IPS DF 19.7 (cell line): ENCODE measurements at places on chromosomes 6 and 20.

GRCh38 chr6:69957985-69958559 lies 91.7 kb downstream of the COL19A1 start:
- no peak for DNase-seq

DNA sequence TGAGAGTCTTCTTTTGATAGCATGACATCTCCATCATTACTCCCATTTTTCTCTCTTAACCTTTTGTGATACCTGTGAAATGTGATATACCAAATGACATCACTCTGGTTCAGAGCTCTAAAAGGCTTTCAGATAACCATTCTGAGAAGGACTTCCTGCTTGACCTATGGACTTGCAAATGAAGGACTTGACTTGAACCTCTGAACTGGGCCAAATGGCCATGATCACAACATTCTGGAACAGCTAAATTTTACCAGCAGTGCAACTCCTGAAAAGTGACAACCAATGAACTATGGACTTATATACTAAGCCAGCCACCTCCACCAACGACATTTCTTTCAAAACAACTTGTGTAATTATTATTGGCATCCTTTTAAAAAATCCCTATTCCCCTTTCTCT lies 1085.8 kb upstream of the CITED2 start:
- DNase-seq: no peak

DNA sequence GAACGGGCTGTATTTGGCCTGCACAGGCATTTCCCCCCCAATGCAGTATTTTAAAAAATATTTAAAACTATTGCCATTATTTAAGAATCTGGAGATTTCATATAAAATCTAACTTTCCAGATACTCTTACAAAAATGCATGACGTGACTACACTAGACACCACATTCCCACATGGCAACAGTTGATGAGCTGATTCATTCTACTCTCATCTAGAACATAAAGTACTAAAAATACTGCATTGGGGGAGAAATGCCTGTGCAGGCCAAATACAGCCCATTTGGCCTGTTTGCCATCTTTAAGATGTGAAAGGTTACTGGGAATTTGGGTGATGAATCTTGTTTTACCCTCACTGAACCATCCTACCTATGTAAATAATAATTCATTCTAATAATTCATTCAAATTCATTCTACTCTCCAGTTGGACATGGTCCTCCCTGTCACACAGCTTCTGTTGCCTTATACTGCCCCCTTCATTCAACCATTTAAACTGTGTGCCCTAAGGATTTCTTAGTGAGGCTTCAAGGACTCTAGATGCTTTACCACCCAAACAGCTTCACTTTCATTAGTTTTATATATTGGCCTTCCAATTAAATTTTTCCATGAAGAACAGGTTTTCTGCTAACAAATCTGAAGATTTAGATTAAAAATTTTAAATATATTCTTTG lies 6.9 kb upstream of the ZSCAN16 start:
- no peak for DNase-seq

- no peak for DNase-seq
Observed at GRCh38 chr6:135568379-135568778, 70.8 kb upstream of the AHI1 start.

DNA sequence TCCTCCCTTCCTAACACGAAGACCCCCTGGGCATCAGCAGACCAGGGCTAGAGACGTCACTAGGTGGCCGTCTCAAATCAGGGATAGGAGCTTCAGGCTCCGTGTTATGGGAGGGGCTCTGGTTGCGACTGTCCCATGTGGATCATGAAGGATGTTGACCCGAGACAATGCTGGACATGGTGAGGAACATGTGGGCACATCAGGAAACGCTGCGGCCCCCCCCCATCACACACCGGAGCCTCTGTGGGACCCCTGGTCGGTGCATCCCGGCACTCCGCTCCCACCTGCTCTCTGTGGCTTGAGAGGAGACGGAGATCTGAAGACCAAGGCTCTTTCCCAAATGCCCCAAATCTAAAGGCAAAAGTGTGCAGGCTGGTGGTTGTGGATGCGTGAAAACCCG lies 54.2 kb downstream of the DACT2 start:
- no peak for DNase-seq

DNA sequence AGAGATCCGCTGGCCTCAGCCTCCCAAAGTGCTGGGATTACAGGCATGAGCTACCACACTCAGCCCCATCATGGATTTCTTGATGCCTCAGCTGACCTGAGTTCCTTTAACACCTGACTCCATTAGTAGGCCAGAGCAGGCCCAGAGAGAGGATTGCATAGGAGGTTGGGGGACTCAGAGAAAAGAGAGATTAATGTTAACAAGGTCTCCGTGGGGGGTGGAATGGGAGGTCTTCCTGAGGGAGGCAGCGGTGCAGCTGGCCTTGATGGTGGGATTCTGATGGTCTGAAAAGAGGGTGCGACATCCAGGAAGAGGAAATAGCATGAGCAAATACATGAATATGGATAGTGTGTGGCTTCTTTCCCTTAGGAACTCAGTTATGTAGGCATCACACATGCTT lies 9.9 kb downstream of the SGK2 start:
- DNase-seq: no peak

DNA sequence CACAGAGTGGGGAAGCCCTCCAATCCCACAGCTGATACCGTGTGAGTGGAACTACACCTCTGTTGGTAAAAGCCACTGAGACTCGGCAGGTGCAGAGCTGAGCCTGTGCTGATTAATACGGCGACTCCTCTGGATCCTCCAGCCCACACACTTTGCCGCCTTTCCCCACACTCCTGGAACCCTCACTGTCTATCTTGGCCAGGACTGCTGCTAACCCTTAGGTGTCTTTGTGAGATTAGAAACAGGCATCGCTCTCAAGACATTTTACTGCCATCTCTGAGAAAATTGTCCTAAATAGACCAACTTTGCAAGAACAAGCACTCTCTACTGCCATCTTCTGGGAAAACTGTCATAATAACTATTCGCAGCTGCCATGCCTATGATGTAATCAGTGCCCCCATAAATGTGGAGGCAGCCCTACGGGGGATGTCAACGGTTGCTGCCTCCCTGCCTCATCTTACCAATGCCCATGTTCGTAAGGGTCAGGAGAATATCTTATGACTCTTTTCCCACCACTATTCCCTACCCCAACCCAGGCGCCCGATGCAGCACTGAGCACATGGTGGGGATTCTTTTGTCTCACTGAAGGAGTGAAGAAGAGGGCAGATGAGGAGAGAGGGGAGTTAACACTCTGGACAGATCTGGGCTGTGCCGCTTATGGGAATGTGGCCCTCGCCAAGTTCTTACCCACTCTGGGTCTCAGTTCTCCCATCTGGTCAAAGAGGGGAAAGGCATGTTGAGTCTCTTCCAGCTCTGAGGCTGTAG lies 26.1 kb upstream of the KCNB1 start:
- no peak for DNase-seq

GRCh38 chr6:45599053-45599452 lies 221.3 kb upstream of the SUPT3H start:
- no peak for DNase-seq

- DNase-seq: no peak
Observed at GRCh38 chr6:52330470-52330869, 31.5 kb upstream of the PAQR8 start.

DNA sequence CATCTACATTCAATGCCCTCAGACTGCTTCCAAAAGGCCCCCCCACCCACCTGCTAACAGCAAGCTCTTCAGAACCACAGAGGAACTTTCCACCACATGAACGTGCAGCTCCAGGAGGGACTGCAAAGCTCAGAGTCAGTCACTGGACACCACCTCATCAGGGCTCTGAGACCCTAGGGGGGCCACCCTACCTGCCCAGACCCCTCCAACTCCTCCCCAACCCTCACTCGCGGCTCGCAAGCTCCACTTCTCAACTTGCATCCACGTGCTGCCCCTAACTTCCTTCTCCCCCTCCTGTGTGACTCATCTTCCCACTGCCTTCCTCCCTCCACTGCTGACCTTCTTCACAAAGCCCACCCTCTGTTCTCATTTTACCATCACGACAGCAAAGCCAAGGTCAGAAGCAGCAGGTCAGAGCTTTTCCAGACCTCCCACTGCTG lies 6.5 kb downstream of the MBOAT1 start:
- no peak for DNase-seq

DNA sequence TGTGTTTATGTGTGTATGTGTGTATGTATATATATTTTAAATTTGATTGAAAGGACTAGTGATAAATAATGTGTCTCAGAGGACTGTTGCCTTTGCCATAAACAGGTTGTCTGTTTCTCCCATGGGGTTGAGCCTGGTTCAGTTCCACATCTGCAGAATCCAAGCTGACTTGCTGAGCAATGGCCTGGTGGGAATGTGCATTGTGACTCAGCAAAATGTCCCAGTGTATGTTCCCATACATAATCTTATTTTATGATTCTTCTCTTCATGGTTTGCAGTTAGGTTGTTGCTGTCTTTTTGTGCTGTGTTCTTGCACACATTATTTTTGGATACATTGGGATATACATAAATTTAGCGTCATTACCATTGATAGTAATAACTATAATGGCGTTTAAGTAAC lies 115.6 kb upstream of the SLC24A3 start:
- no peak for DNase-seq

- no peak for DNase-seq
Observed at GRCh38 chr20:37202267-37202943, 23.1 kb upstream of the MROH8 start.

- no peak for DNase-seq
Observed at GRCh38 chr6:51569594-51569993, 517.8 kb downstream of the PKHD1 start.

GRCh38 chr6:14713008-14713960 lies 532.6 kb upstream of the JARID2 start:
- DNase-seq: no peak

- DNase-seq: no peak
Observed at GRCh38 chr20:16069389-16070010, 503.7 kb downstream of the KIF16B start.

- DNase-seq: no peak
Observed at GRCh38 chr20:1907586-1907985, 12.4 kb downstream of the SIRPA start.

GRCh38 chr6:106085984-106086813 lies at the start of gene PRDM1:
Gene PRDM1, plus strand, starts transcription at chr6:106086336. Its CDS starts 218 bp downstream, at chr6:106086554.
- peak; percentile 61 for DNase-seq

GRCh38 chr6:792662-793061 lies 99.7 kb upstream of the EXOC2 start:
- no peak for DNase-seq

- no peak for DNase-seq
Observed at GRCh38 chr6:158908606-158909005, 89.4 kb upstream of the EZR start.

DNA sequence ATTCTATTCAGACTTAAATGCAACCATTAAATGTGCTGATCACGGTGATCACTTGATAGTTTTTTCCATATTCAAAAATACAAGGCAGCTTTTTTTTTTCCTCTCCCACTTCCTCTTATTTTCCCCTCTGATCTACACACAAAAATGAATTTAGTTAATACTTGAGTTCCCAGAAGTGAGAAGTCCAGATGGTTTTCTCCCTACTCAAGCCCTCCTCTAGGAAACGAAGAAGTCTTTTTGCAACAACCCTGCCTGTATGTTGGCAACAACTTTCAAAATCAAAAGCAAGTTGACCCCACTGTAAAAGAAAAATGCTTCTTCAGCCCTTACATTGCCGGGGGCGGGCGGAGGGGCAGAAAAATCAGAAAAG lies 24.3 kb downstream of the ARHGAP18 start:
- DNase-seq: no peak

- DNase-seq: no peak
Observed at GRCh38 chr20:41627611-41628244, 9.6 kb upstream of the CHD6 start.

- DNase-seq: no peak
Observed at GRCh38 chr6:101453221-101453620, 59.7 kb downstream of the GRIK2 start.

- no peak for DNase-seq
Observed at GRCh38 chr6:55708711-55709110, 129.7 kb upstream of the HMGCLL1 start.

GRCh38 chr20:55094353-55094861 lies 619.0 kb downstream of the DOK5 start:
- DNase-seq: no peak

GRCh38 chr20:7695635-7696034 lies 244.6 kb downstream of the HAO1 start:
- DNase-seq: no peak

GRCh38 chr20:51121272-51121671 lies 98.4 kb upstream of the KCNG1 start:
- DNase-seq: no peak

GRCh38 chr6:75818098-75818855 lies 69.2 kb downstream of the MYO6 start:
- DNase-seq: no peak

DNA sequence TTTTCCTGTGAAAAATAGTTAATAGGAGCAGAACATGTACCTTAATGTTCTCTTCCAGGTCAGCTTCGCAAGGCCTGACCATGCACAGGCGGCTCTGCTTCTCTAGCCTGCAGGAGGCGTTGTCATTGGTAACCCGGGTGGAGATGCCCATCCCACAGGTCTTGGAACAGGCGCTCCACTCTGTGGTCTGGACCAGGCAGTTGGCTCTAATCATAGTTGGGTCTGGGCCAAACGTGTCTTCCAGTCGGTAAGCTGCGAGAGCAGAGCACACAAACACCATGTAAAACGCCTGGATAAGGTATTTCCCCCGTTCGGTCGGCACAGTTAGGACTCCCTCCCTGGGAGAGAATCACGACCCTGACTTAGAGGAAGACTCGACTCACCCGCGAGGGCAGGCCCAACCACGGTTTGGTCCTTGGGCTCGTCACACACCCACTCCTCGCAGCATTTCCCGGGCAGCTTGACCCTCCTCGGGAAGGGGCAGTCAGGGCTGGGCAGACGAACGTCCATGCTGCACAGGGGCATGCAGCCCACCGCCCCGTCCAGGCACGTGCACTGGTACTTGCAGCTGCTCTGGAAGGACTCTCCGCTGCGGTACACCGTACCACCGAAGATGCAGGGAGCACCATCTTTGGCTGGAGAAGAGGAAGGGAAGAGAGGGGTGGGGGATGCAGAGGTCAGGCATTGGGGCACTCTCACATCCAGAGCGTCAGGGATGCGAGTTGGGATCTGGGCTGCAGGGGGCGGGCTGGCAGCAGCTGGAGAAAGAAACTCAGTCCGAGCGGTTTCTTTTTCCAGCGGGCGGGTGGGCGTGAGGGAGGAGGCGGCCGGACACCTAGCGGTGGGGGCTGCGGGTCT lies 1.0 kb downstream of the CCN2 start:
- no peak for DNase-seq
